Activated CD8-positive, alpha-beta memory T cell treated with anti-CD3 and anti-CD28 coated beads for 1 hour (primary cell): ENCODE measurements at places on chromosomes 5 and 9.

DNA sequence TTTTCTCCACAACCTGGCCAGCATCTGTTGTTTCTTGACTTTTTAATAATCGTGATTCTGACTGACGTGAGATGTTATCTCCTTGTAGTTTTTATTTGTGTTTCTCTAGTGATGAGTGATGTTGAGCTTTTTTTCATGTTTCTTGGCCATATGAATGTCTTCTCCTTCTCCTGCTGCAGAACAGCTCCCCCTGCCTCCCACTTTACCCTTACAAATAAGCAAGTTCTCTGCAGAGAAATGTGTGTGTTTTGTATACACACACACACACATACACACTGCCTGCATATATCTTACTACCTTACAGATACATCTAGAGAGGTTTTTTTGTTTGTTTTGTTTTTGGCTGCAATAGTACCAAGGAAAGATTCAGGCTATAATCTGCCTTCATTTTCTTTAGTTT is 88.7 kb upstream of the PHF24 start:
- DNase-seq: no peak

DNA sequence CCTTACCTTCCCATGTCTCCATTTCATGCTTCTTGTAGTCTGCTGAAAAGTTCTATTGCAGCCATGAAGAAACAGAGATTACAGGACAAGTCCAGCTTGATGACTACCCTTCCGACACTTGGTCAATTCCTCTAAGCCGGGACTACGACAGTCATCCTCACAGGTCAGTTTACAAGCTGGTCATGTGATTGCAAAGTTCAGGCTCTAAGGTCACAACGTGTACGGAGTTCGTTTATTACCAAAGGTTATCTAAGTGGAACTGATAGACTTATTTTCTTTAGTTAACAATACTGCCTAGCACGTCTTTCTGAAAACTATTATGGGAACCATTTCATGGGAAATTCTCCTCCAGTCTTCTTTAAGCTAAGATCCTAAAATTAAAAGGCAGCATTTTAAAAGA is 88.5 kb upstream of the NR5A1 start:
- DNase-seq: no peak

DNA sequence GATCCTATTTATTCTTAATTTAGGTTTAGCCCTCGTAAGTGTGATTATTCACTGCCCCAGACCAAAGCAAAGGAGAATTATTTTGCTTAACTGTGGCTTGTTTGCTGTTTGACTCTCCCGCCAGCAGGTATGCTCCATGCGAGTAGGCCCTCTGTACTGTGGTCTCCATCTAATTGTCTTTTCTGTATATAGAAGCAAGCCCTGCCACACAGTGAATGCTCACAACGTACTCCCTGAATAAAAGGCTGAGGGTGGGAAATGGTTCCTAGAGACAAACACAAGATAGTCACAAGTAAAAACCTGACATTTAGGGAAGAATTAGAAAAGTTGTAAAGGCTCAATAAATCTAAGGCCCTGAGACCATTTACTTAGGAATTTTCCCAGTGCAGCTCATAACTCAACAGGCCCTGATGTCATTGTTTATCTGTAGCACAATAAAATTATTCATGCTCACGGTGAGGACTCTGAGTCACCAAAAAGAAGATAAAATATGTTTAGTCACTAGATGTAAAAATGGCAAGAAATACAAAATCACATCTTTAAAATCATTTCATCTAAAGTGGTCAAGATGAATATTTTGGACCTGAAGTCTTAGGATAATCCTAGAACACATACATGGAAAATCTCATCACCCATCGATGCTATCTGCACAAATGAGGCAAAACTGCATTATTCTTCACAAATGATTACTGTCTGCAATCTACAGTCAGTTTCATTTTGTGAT is 473.2 kb downstream of the ENC1 start:
- DNase-seq: no peak

GRCh38 chr9:120692901-120693699 is 21.2 kb downstream of the MEGF9 start:
- DNase-seq: no peak

- no peak for DNase-seq
Measured at GRCh38 chr5:112205846-112206245, 213.2 kb downstream of the EPB41L4A start.
